CD4-positive, alpha-beta T cell (primary cell): ENCODE measurements at places on chromosomes 4 and X. TPM values are rescaled to one million over a fixed set of nuclear protein-coding genes. Genes with fewer than 3 reads are reported as not detected.

Gene UGT2B11
- total RNA-seq, result not detected

Gene ARX
- total RNA-seq, result not detected

- no peak for DNase-seq
These were observed 2.9 kb downstream of the TRIML2 start for GRCh38 chr4:188106454-188106853.

DNA sequence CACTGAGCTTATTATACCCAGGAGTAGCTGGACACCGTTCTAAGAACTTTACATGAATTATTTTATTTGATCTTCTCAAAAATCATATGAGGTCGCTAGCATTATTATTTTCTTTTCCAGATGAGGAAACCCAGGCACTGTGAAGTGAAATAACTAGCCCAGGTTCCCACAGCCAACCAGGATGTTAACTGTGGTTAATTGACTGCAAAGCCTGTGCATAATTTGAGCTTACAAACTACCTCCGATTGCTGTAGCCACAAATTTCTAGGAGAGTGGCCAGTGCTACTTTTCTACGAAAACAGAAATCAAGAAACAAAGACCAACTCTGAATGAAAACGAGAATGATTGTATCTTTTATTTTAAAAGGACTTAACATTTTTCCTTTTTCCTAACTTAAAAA, 27.2 kb downstream of the SPRY1 start:
- DNase-seq, result no peak

DNA sequence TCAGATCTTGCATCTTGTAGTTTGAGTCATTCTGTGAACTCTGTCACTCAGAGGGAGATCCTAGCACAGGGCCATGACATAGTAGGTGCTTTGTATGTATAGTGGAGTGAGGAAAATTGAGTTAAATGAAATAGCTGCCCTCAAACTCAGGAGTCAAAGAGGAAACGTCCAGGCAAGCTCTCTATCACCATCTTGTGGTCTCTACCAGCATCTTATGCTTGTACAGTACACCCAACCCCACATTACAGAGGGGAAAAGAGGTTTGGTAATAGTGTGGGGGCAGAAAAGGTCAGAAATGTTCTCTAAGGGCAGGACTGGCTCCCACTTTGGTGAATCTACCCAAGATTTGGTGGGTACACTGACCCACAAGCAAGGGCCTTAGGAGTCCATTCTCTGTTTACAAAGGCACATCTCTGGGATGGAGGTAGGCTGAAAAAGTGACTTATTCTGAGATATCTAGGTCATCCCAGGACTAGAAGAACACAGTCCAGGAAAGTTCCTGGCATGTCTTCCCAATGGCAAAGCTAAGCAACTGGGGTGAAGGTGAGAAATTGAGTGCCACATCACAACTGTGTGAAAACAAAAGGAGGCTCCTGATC, 131.8 kb downstream of the OR13H1 start:
- no peak for DNase-seq
